SJCRH30 (cell line): ENCODE measurements at places on chromosomes 3 and 15. TPM values are rescaled to one million over a fixed set of nuclear protein-coding genes. Genes with fewer than 3 reads are reported as not detected.
A peak's percentile ranks its signal among the peaks of the same experiment; 100 is the strongest.

GRCh38 chr3:193935916-193936315 is 200.0 kb upstream of the HES1 start:
- no peak for DNase-seq

DNA sequence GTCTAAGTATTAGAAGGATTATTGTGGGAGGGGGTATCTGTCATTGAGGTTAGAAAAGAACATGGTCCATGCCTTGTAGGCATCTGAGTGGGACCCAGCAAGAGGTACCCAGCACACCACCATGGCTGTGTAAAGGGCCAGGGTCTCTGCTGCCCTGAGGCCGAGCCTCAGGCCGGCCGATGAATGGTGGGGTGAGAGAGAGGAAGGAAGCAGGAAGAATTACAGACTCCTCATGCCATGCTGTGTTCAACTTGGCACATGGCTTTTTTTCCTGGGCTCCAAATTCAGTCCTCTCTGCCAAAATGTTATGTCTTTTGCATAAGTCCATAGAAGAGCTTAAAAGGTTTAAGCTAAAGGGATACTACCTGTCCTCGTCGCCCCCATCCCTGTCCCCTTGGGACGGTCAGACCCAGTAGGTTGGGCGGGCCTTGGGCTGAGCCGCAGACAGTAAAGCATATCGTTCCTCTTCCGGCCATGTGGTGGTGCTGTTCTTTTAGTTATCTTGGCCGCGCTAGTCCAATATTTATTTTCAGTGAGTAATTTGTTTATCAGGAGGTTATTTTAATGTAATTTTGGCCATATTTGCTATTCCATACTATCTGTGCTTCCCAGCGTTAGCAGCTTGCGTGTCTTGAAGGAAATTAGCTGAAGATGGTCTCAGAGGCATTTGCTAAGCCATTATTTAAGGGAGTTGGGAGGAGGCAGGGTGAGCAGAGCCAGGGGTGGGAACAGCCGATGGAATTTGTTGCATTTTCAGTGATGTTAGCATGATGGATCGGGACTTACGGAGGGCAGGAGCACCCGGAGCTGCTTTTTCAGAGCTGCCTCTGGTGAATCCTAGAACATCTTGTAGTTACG is 152.4 kb downstream of the AGBL1 start:
- DNase-seq, result peak; percentile 53

The ZNF385D gene
- 0.02 and 0.20 TPM in 2 replicates for total RNA-seq

The NANOGP8 gene
- not detected in 2 replicates for total RNA-seq

The WNT7A gene
- not detected in 2 replicates for total RNA-seq

The GNAT1 gene
- 0.14 TPM in 1 of 2 replicates, not detected in the other for total RNA-seq

The CILP gene
- total RNA-seq, result 0.05 TPM in 1 of 2 replicates, not detected in the other

- DNase-seq, result no peak
Observed at GRCh38 chr3:71146673-71147072, 436.9 kb downstream of the FOXP1 start.
